Activated naive CD4-positive, alpha-beta T cell treated with anti-CD3 and anti-CD28 coated beads, Interleukin-2, amount 50 U/mL, for 72 hours (primary cell): ENCODE measurements at places on chromosomes 6 and 20. TPM values are rescaled to one million over a fixed set of nuclear protein-coding genes. Genes with fewer than 3 reads are reported as not detected.

Gene TFAP2A
- 0.14 TPM for total RNA-seq

Gene GPANK1
- total RNA-seq, result 39.0 TPM

Gene FAM110A
- total RNA-seq, result 25.7 TPM

Gene VNN1
- total RNA-seq, result not detected

Gene DCDC2
- total RNA-seq, result 0.18 TPM
